ENCODE measurements at places on chromosomes 11 and 22.

DNA sequence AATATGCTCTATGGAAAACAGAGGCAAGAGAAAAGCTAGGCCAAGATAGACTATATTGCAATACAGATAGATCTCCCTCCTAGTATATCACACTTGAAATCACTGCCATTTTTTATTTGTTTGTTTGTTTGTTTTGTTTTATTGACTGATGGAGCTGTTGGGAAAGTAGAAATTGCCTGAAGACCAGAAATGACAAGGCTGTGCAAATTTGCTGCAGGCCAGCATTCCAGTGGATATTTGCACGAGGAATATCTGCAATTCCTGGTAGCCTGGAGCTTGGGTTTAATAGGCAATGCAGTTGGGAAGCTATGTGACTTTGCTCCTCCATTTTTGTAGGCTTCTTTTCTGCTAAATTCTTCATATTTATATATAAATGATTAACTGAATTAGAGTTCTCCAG lies 991.7 kb downstream of the LRRC4C start:
- no peak for DNase-seq

DNA sequence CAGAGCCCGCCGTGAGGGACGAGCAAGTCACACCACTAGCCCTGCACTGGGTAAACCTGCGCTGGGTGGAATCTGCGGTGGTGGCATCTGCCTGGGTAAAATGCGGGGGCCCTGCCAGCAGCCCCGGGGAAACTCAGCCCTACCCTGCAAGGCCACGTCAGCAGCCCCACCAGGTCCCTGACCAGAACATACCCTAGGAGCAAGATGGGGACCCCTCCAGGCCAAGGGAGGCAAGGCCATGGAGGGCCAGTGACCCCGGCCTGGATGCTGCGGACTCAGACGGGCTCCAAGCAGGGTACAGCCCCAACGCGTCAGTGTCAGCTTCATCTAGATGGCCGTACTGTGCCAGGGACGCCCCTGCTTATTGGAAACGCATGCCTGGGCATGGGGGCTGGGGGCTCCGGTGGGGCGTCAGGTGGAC lies 26.3 kb downstream of the TOLLIP start:
- DNase-seq = no peak

- DNase-seq = no peak
Measured at GRCh38 chr11:8886322-8886721, 24.7 kb upstream of the AKIP1 start.

- DNase-seq = no peak
Measured at GRCh38 chr22:47672526-47672925, 910.1 kb downstream of the TBC1D22A start.

DNA sequence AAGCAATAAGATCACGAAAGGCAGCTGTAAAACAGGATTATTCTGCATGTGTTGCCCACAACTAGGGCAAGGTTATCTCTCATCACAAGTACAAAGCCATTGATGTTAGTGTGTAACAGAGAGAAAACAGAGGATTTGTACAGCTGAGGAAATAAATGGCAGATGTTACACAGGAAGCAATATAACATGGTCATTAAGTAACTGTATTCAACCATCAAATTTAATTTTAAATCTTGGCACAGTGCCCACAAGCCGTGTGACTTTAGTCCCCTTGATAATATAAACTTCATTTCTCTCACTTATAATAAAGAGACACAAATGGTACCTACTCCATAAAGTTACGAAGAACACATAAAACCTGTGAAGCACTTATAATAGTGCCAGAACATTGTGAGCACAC lies 17.3 kb downstream of the OR51E2 start:
- no peak for DNase-seq

DNA sequence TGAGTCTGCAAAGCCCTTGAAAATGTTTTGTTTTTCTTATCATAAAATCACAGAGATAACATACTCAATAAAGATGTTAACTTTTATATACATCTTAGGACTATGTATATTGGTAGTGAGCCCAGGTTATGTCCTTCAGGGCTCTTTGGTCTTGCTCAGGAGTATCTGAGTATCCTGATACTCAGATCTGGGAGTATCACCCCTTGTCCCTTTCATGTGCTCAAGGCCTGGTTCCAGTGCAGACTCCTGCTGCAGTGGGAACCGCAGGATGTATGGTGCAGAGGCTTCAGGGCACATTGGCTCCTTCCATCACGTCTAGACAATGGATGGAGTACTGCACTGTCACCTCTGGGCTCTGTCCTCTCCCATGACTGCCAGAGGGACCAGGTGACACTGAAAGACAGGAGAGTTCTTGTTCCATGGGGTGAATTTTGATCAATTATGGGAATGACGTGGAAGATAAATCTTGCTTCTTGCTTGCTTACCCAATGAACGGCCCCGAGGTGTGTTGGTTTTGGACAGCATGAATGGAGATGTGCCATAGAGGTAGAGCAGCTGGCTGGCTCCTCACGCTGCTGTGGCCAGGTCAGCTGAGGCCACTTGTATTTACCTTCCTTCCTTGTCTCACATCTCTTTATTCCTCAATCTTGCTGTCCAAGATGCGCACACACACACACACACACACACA lies 215.5 kb downstream of the ARHGAP42 start:
- no peak for DNase-seq

- no peak for DNase-seq
Measured at GRCh38 chr11:114115451-114115928, 56.0 kb downstream of the ZBTB16 start.

DNA sequence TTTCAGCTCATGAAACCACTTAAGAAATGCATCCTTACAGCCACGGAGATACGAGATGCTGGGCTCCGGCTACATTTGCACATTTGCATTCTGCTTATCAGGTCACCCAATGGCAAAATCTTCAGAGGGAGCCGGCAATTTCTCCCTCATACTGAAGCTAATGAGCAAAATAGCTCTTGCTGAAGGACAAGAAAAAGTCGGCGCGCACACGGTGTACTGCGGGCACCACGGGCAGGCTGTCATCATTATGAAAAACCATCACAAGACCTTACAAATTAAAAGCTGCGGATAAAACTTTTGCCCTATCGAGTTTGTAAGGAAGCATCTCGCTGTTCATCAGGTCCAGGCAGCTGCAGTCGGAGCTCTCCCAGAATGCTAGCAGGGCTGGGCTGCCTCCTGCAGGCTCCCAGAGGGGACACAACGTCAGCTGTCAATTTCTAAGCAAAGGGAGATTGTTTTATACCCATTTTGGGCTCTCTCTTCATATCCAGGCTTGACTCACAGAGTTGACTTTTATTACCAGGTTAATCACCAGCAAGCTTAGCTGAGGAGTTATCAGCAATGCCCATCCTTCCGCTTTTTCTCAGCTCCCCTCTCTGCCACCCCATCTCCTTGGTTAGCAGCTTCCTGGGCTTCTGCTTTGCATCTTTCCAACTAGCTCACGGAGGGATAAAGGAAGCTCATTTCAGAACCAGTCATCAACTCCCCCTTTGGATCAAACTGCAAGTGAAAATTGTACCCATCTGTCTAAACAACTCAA lies 375.1 kb downstream of the OPCML start:
- no peak for DNase-seq

GRCh38 chr11:12174477-12175143 lies 64.2 kb downstream of the MICAL2 start:
- DNase-seq = no peak

DNA sequence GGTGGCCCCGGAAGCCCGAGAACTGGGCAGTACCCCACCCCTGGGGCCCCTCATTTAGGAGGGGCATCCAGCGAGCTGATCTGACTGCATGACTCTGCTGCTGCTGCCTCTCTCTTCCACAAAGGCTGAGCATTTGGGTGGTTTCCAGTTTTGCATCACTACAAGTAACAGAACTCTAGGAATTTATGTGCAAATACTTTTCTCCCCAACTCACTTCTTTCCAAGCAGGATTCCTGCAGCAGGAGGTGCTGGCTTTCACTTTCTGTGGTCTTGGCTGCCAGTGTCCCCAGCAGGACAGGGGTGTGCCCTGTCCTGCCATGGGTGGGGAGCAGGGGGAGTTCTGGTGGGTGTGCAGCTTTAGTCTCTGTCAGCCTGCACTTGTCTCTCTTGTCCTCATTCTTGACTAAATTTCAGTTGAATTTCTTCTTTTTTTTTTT lies 21.2 kb downstream of the UPB1 start:
- DNase-seq = no peak

- DNase-seq = no peak
Measured at GRCh38 chr11:47314992-47315391, 37.5 kb downstream of the MYBPC3 start.

- DNase-seq = no peak
Measured at GRCh38 chr11:61579676-61580270, 1.1 kb downstream of the SYT7 start.

DNA sequence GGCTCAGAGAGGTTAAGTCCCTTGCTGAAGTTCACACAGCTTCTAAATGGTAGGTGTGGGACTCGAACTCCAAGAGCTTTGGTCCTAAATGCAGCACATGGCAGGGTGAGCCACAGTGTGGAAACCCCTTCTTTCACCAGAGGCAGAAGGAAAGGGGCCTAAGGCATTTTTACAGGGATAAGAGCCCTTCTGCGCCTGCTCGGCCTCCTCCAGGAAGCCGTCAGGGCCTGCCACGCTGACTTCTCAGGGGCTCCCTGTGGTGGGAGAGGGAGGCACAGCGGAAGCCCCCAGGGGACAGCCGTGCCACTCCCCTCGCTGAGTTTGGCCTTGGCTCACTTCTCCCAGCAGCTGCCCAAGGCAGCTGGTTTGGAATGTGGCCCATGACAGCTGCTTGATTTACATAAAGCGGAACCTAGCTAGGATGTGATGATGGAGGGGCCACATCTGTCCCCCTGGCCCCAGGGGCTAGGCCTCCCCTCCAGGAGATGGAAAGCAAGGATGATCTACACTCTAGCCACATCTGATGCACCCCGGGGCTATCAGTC lies 35.4 kb downstream of the CD82 start:
- DNase-seq = no peak

- no peak for DNase-seq
Measured at GRCh38 chr22:40703174-40703573, 23.9 kb downstream of the MCHR1 start.

DNA sequence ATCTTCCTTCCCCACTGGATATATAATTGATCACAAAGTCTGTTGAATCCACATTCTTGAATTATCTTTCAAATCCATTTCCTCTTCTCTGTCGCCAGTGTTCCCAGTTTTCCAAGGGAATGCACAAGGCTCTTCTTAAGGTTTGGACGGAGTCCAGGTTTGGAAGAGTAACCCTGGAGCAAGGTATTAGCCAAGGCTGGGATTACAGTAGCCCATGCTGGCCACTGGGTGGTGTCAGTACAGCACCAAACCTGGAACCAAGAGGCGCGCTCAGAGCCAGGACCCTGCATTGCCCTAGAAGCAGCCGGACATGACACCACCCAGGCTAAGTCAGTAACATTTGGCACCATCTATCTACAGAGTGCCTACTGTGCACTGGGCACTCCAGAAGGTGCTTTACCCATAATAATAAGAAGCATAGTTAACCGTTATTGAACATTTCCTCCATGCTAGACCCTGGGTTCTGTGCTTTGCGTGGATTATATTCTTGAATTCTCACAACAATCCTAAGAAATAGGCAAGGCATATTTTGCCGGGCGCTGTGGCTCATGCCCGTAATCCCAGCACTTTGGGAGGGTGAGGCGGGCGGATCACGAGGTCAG lies 48.0 kb upstream of the CLPB start:
- no peak for DNase-seq

DNA sequence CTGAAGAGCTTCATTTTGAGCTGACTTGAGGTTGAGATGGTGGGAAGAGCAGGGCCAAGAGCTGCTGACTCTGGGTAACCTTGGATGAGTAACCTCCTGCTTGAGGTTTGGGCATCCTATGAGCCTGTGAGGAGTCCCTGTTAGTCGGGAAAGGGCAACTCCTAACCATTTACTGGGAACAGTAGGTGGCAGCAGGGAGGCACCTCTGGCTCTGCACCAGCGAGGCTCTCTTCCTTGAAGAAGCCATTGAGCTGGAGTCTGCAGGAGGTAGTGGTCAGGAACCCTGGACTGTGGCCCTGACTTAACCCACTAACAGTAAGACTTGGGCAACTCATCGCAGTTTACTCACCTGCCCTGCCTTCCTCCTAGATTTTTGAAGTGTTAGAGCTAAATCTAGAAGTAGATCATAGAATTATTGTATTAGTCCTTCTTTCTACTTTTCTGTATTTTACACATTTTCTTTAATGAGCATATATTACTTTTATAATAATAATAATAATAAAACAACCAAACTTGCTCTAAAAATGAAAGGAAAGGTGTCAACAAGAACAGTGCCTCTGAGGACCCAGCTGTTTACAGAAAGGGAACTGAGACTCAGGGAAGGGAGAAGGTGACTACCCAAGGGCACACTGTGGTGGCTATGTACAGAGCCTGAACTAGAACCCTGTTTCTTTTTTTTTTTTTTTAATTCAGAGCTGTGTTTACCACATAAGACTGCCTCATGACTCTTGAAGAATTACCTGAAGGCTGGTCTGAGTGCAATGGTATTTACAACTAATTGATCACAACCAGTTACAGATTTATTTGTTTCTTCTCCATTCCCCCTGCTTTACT lies 47.5 kb downstream of the MEI1 start:
- no peak for DNase-seq

GRCh38 chr11:92894197-92894596 lies 75.3 kb upstream of the MTNR1B start:
- no peak for DNase-seq

- DNase-seq = no peak
Measured at GRCh38 chr22:45155050-45155840, 8.5 kb upstream of the NUP50 start.

DNA sequence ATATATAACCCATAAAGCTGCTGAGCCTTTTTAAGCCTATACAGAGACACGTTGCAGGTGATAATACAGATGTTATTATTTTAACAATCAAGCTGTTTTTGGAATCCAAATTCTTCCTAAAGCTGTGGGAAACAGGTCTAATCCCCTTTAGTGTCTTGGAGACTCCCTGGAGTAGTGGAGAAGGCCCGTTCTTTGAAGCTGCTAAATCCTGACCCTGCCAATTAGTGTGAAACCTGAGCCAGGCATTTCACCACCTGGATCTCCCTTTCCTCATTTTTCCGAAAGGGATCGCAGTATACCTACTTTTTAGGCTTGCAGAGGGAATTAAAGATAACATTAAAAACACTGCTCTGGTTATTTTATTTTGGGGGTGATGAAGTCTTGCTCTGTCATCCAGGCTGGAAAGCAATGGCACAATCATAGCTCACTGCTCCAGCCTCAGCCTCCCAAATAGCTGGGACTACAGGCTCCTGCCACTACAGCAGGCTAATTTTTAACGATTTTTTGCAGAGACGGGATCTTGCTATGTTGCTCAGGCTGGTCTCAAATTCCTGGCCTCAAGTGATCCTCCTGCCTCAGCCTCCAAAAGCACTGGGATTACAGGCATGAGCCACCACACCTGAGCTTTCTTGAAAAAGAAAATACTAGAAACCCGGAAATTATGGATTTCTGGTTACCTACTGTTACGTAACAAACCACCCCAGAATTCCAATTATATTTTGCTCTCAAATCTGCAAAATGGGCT lies 1.7 kb upstream of the EIF4ENIF1 start:
- DNase-seq = no peak

DNA sequence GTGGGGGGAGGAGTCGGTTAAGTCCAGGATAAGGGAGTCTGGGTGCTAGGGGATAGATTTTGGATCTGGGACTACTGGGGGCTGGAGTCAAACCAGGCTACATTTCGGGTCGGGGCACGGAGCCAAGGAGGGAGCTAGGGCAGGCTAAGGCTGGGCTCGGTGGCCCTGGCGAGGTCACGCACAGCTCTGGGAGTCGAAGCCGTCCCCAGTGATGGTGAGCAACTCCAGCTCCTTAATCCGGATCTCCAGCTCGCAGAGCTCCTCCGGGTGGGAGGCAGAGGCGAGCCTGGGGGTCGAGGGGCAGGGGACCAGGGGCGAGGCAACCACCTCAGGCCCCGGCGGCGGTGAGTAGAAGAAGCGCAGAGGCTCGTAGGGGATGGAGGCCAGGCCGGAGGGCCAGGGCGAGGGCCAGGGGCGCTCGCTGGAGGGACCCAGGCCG lies 544 bp downstream of the C11orf91 start:
- no peak for DNase-seq

All from activated gamma-delta T cell (primary cell).